ENCODE measurements at places on chromosomes 16 and 17.

DNA sequence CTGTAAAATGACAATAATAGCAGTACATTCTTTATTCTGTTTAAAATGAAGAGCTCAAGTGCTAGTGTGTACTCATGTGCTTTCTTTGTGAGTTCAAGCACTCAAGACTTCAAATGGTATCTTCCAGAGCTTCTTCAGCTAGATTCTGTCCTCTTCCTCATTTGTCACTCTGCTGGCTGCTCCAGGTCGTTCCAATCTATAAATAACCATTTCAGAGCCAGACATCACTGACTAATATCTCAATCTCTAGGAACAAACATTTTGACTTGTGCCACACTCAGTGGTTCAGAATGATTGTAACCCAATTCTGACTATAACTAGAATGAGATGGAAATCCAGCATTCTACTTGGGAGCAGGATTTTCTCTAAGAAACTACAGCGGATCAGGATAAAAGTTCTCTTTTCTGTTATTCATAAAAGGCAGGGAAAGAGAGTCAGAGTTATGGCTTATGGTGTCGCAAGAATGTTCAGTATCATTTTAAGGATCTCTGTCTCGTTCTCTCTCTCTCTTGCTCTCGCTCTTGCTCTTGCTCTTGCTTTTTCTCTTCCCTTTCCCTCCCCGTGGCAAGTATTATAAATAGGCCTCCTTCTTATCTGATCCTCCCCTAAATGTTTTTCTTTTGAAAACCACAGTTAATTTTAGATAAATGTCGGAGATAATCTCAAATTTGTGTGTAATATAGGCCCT is 116.3 kb upstream of the MAF start:
- no peak for DNase-seq

GRCh38 chr17:19672009-19672750 is 23.6 kb downstream of the ALDH3A2 start:
- DNase-seq, result no peak

DNA sequence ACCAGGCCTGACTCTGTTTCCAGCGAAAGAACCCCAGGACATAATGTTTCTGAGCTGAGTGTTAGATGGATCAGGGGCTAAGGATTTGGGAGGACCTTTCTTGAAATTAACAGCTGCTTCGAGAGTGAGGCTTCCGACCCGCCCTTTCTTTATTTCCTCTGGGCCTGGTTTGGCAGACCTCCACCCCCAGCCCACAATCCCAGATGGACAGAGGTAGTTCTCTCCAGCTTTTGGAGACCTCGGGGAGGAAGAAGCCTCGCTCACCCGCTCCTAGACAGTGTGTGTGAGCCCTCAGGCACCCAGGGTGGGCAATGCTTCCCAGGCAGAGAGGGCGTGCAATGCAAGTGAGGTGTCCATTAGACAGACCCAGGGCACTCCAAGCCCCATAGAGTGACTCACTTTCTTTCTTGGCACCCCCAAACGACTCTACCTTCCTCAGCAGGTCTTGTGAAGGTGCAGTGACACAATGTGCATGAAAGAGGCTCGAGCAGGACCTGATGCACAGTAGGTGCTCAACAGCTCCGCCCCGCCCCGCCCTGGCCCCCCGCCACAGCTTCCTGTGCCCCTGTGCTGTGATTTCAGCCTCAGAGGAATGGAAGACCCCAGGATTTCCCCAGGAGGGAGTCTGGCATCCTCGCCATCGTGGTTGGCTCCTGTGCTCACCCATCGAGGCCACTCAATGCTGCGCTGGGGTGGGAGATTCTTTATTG is 50.7 kb upstream of the TOB1 start:
- DNase-seq, result no peak

- no peak for DNase-seq
Measured at GRCh38 chr16:14628806-14629611, 1.1 kb downstream of the PARN start.

- peak; percentile 65 for DNase-seq
Measured at GRCh38 chr17:29145289-29146073, 34.7 kb downstream of the MYO18A start.

- no peak for DNase-seq
Measured at GRCh38 chr17:49183341-49183740, 27.0 kb downstream of the GNGT2 start.

DNA sequence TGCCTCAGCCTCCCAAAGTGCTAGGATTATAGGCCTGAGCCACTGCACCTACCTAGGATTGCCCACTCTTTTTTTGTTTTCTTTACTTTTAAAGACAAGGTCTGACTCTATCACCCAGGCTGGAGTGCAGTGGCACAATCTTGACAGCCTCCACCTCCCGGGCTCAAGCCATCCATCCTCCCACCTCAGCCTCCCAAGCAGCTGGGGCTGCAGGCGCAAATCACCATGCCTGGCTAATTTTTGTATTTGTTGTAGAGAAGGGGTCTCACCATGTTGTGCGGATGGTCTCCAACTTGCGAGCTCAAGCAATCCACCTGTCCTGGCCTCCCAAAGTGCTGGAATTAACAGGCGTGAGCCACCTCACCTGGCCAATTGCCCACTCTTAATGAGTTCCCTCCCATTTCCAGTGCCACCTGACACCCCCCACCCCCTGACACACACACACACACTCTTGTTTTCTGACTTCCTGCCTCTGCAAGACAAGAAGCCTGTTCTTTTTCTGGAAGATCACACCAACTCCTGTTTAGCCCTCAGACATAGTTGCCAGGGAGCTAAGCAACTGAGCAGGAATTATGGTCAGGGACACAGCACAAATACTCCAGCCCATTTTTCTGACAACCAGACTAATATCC is 2.6 kb downstream of the OVCA2 start:
- DNase-seq, result no peak

Data from activated CD4-positive, alpha-beta T cell treated with anti-CD3 and anti-CD28 coated beads, Interleukin-2, amount 50 U/mL, for 4 hours (primary cell).